ENCODE measurements at places on chromosomes 16 and 17.
A peak's percentile ranks its signal among the peaks of the same experiment; 100 is the strongest.

DNA sequence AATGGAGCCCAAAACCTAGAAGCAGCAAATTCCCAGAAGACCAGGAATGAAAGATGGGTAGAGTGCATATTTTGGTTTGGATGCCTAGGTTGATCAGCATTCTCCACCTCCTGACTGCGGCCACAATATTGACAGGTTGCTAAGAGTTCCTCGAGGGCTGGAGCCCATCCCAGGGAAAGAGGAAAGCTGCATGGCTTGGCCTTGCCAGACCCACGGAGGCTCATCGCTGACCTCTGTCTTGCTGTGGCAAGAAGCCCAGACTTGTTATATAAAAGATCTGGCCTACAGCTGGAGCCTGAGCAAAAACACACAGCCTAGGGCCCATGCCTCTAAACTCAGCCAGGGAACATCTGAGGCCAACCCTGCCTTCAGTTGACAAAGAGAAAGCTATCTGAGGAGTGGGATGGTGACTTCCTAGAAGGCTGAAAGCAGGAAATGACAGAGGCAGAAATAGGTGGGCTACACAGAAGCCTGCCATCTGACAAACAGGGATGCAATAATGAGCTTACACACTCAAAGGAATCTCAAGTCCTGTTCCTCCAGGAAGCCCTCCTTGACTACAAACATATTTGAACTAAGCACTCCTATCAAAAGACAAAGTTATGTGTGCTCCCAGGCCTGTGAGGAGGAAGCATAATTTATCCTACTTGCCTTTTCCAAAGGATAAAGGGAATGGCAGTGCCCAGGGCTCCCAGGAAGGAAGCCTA lies 22.5 kb upstream of the SLC35B1 start:
- no peak for DNase-seq

DNA sequence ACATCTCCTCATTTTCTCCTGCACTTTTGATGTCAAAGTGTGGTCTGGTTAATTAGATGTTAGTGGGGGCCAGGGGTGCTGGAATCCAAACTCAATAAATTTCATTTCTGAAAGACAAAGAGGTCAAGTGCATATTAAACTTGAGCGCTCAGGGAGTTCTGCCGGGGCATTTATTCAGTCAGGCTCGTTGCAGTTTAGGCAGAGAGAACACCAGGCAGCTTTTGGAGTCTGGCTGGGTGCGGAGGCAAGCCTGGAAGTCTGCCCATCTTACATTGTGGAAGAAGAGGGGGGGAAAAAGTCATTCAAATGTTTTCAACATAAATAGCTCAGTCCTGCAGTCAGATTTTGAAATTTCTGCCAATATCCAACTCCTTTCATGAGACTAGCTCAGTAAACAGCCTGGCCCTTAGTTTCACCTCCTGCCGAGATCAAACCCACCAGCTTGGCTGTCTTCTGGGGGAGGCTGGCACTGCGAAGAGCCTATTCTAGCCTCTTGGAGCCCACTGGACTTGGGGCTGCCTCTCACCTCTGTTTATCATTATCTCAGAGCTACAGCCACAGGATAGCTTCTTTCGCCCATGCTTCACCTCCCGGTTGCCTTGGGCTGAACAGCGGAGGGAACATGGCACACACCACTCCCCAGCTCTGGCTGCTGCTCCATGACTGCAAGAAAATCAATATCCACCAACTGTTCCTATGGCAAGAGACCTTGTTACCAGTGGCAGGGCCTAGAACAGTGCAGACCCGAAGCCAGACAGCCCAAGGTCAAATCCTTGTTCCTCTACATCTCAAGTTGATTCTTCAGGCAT lies 177.4 kb upstream of the CDH5 start:
- no peak for DNase-seq

- DNase-seq, result no peak
Observed at GRCh38 chr16:11004973-11005610, 60.7 kb downstream of the CLEC16A start.

DNA sequence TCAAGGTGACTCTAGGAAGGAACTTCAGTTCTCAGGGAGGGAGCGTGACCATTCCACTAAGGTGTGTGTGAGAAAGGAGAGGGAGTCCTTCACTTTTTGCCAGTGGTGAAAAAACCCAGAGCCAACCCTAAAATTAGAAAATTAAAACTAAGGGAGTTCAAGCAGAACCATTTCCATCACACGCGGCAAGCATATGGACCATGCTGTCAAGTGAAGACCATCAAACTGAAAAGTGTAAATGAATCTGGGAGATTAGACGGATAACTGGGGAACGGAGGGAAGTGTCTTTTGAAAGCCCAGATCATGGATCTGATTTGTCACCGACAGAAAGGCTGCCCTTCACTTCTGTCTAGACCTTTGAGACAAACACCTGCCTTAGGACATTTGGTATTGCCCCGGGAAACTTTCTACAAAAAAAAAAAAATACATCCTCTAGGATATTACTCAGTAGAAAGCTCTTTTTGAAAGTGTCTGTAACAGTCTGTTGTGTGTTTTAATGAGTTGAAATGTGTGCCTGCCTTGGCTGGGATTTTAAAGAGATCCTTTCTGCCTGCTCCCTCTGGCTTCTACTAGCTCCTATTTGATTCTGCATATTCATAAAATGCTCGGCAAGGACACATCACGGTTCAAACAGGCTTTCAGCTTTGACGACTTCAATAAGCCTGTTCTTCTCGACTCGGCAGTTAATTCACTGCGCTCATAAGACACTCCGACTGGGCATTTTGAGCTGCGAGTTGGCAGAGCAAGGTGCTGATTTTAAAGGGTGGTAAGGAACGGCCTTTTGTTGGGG lies 81.4 kb upstream of the ERCC4 start:
- DNase-seq, result no peak

DNA sequence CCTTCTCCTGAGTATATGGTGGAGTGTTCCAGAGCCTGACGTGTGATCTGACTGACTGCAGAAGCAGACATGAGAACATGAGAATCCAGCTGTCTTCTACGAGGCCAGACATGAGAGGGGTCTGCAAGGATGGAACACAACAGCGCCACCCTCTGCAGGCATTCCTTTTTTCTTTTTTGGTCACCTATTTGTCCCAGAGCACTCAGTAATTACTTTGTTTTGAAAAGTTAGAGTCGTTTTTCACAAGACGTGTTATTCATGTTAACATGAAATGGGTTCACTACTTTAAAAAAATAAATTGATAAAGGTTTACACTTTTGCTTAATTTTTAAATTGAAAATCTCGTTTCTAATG lies 43.8 kb upstream of the ATP2A3 start:
- peak; percentile 42 for DNase-seq

GRCh38 chr17:34400301-34400931 lies 37.4 kb upstream of the CCL1 start:
- no peak for DNase-seq

GRCh38 chr17:50541716-50542688 lies 5.0 kb upstream of the SPATA20 start:
- peak; percentile 95 for DNase-seq

DNA sequence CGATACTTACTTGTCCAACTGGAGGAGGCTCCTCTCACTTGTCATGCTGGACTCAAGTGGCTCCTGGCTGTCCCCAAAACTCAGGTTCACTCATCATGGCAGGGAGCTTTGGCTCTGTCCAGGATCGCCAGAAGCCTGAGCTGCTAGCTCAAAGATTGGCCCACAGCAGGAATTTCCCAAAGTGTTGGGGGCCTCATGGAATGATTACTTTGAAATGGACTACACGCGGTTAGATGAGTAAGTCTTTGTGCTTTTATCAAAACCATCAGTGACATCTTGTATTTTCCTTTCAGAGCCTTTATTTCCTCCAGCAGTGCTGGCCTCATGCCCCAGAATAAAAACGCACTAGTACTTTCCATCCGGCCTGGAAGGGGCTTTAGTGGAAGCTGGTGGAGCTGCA lies 29.2 kb upstream of the PHB1 start:
- DNase-seq, result no peak

GRCh38 chr17:9587969-9588656 lies 11.7 kb downstream of the CFAP52 start:
- no peak for DNase-seq

DNA sequence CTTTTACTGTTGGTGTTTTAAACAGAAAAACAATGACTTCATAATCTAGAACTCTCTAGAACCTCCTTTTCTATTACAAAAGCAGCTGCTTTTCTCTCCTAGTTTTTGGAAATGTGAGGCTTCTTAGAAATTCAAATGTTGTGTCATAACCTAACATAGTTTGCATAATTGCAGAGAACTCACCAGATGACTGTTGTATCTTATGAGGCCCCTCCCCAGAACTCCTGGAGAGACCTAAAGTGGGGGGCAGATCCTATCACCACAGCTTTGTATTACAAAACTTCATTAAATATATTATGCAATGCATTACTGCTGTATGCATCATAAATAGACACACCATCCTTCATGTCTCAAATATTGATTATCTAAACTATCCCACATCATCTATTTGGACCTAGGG lies 538.7 kb upstream of the HSBP1 start:
- DNase-seq, result peak; percentile 2

GRCh38 chr17:48236681-48237134 lies 129.1 kb downstream of the SNX11 start:
- peak; percentile 72 for DNase-seq

- DNase-seq, result no peak
Observed at GRCh38 chr17:82836823-82837357, 2.9 kb downstream of the ZNF750 start.

GRCh38 chr17:29723278-29724047 lies 100.8 kb upstream of the CORO6 start:
- no peak for DNase-seq

DNA sequence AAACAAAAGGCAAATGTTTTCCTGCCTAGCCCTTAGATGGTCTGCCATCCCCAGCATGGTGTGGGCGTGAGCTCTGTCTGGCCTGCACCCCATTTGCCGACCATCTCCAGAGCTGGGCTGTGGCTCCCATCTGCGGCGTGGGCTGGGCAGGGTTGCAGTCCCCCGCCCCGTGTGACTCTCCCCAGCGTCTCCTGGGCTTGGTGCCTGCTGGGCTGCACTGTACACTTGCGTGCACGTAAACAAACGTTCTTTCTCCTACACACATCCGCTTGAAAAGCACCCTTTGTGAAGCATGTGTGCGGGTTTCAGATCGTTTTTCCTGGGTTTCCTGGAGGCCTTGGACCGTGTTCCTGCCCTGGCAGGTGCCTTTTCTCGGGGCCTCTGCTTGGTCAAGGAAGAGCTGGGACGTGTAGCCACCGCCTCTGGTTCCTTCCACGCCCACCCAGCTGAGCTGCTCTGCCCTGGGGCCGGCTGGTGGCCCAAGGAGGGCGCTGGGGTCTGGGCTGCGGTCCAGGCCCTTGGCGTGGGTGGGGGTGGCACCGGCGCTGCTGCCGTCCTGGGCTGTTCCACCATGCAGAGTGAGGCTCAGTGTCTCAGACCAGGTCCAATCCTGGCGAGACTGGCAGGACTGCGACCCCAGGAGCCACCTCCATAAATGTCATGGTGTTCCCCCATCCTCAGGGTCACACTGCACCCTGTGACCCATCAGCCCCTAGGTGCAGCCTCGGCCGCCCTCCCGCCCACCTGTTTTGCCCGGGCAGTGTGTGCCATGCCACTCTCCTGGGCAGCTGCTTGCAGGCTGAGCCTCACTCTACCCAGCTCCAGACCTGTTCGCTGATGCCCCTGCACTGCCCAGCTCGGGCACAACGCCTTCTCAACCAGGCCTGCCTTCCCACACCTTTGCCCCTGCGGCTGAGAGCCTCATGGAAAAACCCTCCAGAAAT lies 9.9 kb upstream of the BAIAP3 start:
- DNase-seq, result no peak

DNA sequence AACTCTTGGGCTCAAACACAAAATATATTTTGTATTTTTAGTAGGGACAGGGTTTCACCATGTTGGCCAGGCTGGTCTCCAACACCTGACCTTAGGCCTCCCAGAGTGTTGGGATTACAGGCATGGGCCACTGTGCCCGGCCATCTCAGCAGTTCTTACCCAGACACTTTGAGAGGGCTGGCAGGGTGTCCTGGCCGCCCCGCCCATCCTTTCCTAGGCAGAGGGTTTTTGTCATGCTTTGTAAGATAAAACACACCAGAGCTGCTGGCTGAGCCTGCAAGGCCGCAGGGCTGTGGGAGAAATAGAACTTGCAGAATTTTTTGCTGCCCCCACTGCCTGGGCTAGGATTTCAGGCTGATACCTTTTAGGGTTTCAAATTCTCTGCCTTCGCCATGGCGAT lies 8.7 kb downstream of the PPL start:
- DNase-seq, result no peak

DNA sequence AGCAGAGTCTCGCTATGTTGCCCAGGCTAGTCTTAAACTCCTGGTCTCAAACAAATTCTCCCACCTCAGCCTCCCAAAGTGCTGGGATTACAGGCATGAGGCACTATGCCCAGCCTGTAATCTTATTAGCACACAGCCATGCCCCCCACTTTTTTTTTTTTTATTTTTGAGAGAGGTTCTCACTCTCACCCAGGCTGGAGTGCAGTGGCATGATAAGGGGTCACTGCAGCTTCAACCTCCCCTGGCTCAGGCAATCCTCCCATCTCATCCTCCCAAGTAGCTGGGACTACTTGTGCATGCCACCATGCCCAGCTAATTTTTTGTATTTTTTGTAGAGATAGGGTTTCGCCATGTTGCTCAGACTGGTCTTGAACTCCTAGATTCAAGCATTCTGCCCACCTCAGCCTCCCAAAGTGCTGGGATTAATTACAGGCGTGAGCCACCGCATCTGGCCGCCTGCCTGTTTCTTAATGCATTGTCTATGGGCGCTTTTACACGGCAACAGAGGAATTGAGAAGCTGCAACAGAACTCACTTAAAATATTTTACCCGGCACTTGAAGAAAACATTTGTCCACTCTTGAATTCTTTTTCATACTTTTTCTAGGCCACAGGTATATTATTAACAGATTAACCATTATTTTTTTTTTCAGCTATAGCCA lies 8.8 kb upstream of the CEP20 start:
- no peak for DNase-seq

DNA sequence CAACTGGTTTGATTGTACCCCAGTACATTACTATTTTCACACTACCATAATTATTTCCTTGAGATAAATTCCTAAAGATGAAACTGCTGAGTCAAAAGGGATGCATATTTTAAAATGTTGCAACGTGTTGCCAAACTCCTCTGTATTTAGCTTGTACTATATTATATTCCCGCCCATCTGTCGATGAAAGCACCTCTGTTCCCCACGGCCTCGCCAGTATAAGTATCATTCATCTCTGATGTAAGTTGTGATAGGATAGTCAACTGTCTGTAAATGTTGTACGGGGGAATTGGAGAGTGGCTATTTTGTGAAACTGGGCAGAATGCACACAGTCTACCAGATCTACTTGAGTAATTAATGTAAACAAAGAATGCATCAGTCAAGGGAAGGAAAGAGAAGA lies 47.7 kb upstream of the TNRC6A start:
- DNase-seq, result no peak

DNA sequence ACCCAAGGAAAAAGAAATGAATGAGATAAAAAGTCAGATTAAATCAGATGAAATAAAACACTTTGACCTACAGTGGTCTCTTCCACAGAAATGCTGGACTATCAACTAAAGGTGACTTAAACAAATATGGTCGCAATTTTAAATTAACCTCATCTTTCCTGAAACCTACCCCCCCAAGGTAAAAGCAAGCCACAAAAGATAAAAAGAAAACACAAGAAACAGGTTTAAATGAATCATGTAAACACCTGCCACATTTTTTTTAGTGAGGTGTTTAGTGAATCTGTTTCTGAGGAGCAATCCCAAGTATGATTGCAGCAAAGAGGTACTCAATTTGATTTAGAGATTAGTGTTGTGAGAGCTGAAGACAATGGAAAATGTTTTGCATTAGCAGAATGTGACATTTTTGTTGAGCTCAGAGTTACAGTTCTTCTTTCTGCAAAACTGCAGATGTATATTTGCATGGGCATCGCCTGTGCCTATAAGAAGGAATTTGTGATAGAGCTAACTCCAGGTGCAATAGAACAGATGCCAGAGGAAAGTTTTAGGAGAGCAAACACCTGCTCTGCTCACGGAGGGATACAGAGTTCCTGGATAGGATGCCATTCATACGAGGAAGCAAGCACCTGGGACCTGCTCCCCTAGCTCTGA lies 3.4 kb upstream of the MMD start:
- no peak for DNase-seq
